Activated CD4-positive, alpha-beta T cell treated with anti-CD3 and anti-CD28 coated beads for 24 hours (primary cell): ENCODE measurements at places on chromosomes 13 and 19.

DNA sequence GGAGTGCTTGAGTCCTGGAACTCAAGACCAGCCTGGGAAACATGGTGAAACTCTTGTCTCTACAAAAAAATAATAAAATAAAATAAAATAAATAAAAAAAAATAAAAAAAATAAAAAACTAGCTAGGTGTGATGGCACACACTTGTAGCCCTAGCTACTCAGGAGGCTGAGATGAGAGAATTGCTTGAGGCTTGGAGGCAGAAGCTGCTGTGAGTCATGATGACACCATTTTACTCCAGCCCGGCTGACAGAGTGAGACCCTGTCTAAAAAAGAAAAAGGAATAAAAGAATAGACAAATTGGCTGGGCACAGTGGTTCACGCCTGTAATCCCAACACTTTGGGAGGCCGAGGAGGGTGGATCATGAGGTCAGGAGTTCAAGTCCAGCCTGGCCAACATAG lies 1168.9 kb downstream of the SLITRK5 start:
- no peak for DNase-seq

- DNase-seq: peak; percentile 92
Observed at GRCh38 chr19:35717665-35718344, at the start of gene KMT2B. KMT2B (plus strand) TSS chr19:35718003; CDS start chr19:35718019, 16 bp downstream.

DNA sequence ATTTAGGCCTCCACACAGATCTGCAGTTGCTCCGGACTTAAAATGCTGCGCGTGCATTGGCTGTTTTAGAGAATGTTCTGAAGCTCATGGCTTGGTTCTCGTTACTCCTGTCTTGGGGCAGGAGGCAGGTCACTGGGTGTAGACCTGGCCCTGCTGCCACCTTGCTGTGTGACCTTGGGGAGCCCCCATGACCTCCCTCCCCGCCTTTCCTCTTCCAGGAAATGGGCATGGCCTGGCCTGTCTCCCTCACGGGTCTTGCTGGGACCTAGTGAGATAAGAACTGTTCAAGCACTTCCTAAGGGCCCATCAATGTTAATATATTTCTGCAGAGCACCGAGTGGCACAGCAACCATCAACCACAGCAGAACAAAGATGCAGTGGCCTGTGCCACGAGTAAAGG lies 49.4 kb downstream of the KLF2 start:
- DNase-seq: no peak

DNA sequence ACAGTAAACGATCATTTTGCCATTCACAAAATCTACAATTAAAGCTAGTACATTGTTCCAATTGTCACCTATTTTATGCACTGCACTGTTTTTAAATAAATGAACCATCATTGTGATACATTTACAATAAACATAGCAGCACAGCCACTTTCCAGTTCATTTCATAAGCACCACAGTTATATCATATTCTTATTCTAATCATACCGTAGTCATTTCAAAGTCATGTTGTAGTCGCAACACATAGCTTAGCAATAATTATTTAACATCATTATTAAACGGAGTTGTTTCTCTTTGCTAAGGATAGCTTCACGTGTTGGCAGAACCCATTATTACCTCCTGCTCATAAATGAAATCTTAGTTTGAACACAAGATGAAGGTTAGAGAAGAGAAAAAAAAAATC lies 2.2 kb upstream of the PCDH9 start:
- DNase-seq: no peak

GRCh38 chr19:46040952-46041500 lies at the start of gene IGFL4:
IGFL4 (minus strand) TSS chr19:46041002; CDS start chr19:46040962, 40 bp downstream.
- DNase-seq: no peak

GRCh38 chr19:17599780-17600179 lies 44.3 kb downstream of the COLGALT1 start:
- no peak for DNase-seq

- DNase-seq: no peak
Observed at GRCh38 chr13:35179920-35180663, 238.0 kb downstream of the NBEA start.

DNA sequence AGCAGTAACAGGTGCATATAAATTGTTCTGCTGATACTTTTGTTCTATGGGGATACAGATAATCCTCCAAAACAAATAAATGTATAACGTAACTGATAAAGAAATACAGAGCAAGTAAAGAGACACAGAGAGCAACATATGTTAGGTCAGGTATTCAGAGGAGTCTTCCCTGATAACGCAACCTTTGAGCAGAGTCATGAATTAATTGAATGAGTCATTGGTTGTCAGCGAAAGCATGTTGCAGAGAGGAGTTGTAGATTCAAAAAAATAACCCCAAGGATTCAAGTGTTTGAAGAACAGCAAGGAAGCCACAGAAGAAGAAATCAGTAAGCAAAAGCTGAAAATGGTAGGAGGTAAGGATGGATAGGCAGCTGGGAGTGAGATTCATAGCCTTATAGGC lies 245.2 kb downstream of the TBC1D4 start:
- no peak for DNase-seq

DNA sequence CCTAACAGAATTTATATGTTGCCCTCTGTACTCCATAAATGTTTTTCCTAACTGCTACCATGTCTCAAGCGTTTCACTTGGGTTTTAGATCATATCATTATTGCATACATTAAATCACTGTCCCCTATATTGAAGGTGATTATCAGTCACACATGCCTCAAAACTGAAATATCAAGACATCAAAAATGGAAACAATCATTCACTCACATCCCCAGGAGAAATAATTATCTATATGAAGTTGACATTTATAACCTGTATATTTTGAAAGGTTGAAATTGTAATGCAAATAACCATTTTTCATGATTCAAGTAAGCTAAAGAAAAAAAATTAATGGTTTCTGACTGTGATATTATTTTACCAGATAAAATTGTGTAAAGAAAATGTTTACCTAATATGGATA lies 1695.0 kb downstream of the SLITRK1 start:
- no peak for DNase-seq

GRCh38 chr19:41299755-41300089 lies 10.2 kb upstream of the CCDC97 start:
- DNase-seq: no peak

DNA sequence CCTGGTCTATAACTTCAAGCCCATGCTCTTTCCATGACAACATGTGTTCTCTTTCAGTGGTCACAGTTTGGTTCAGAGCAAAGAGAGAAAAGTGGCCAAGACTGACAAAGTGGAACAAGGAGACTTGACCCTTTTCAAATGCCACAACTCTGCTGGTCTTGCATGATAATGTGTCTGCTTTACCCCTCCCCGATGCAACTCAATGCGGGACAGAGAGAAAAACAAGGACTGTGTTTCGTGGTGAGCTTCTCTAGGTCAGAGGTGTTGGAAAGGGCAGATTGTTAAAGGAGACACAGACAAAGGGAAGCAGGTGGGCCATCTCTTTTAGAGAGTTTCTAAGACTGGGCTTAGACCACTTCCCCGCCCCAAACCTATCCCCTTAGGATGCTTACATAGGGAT lies 61.6 kb upstream of the SERTM1 start:
- no peak for DNase-seq

DNA sequence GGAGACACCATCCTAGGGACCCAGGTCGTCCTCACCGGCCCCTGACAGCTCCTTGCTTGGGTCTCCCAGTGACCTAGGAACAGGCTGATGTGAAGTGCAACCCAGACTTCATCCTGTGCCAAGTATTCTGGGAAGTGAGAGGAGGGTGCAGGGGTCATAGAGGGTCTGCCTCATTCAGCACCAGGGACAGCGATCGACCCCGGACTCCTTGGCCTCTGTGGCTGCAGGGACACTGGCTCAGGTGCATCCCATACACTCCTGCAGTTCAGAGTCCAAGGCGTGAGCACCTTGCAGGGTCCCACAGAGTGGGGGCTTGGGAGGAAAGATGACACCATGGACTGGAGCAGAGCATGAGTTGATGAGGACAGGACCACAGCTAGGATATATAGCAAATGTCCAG lies 10.0 kb upstream of the OR10H2 start:
- DNase-seq: no peak

DNA sequence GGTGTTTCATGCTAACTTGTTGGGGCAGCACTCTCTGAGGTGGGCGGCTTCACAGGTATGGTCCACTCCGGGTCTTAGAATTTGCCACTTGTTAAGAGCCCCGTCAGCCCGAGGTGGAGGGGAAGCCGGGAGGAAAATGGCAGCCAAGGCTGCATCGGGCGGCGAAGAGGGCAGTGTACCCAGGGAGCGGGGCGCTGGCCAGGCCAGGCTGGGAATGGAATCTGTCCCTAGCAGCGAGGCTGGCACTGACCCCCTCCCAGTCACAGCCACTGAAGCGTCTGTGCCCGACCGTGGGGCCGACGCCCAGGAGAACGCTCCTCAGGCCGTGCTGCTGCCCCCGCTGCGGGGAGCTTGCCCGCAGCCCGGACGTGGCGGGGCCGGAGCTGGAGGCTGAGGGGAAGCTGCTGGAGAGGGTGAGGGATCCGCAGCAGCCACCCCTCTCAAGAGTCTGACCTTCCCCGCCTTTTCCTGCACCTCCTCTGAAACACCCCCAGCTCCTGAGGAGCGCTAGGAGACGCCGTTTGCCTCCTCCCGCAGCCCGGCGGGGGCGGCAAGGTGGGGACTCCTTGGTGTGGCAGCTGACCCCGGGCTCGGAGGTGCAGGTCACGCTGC lies 313.8 kb upstream of the SPRY2 start:
- no peak for DNase-seq

GRCh38 chr13:37413161-37413560 lies 185.4 kb downstream of the POSTN start:
- DNase-seq: no peak

DNA sequence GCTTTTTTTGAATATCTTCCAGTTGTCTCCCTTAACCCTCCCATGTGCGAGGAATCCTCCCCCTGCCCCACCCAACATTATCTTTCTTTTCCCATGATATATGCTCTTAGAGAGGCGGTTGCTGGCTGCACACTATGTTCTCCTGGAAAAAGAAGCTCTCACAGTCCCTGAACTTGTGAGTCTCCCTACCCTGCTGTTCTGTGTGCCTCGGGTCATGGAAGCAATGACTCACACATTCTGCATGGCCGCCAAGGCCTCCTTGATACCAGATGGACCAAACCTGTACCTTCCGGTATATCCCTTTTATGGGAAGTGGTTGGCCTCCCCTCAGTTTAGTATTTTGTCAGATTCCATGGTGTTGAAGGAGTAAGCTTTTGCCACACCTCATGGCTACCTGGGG lies 705.4 kb downstream of the SLITRK6 start:
- DNase-seq: no peak

DNA sequence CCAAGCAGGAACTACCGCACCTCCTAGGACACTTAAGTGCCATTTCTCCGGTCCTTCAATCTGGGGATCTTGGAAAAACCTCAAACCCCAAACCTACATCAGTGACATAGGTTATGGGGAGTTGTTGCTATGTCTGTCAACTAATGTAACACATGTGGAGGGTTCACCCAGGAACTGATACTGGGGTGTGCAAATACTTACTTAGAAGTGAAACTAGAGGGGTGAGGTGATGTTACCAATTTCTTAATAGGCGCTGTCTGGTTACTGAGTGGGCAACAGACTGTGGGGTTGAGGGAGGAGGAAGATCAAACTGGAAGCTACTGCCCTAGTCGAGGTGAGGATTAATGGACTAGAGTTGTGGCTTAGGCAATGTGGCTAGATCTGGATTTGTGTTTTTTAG lies 1.9 kb downstream of the ZNF586 start:
- DNase-seq: no peak

DNA sequence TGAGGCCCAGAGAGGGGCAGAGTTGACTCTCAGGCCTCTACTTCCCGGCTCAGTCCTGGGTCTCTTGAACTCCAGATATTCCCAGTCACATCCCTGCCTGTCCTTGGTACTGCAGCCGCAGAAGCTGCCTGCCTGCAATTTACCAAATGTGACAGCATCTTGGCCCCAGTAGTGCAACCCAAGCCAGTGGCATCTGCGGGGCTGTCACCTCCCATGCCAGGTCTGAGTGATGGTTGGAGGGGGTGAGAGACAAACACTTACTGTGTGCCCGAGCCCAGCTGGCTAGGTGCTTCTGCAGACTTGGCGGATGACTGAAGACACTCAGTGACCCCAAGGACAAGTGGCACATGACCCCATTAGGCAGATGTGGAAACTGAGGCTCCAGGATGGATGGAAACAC lies 18.4 kb downstream of the ZNRF4 start:
- DNase-seq: no peak

DNA sequence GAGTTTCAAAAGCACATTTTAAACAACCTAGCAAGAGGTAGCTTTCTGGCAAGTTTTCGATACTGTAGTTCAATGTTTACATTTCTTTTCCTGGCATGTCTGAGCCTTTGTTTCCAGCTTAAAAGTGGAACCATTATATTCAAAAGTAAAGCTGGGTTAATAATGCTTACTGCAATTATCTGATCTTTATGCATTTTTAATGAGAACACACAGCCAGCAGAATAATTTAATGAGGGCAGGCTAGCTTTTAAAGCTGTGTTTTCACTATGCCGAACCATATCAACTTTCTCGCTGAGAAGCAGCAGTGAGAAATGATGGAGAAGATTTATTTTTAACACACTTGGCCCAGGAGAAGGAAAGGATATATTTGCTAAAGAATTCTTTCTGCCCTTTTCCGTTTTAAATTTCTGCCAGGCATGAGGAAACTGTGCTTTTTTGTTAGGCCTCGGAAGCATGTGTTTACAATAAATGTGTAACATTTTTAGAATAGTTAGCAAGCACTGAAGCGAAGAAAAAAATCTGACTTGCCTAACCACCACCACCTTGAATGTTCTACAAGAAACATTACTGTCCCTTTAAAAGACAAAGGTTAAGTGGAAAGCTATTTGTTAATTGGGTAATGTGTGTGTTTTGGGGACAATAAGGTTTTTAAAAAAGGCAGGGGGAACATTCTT lies 1.0 kb downstream of the MBNL2 start:
- no peak for DNase-seq

GRCh38 chr19:53007200-53007599 lies 6.5 kb upstream of the ERVV-1 start:
- DNase-seq: no peak

DNA sequence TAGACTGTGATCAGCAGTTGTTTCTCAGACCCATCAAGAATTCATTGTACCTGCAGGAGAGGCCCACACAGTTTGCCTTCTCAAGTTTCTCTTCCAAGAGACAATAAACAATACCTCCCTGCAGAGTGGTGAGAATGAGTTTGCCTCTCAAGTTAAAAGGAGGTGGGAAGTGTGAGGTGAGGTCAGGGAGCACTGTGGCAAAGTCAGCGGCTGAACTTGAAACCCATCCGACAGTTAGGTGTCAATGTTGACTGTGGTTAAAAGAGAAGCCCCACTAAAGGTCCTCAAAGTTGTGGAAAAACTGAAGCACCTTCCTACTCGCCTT lies 72.9 kb upstream of the TSC22D1 start:
- DNase-seq: no peak

DNA sequence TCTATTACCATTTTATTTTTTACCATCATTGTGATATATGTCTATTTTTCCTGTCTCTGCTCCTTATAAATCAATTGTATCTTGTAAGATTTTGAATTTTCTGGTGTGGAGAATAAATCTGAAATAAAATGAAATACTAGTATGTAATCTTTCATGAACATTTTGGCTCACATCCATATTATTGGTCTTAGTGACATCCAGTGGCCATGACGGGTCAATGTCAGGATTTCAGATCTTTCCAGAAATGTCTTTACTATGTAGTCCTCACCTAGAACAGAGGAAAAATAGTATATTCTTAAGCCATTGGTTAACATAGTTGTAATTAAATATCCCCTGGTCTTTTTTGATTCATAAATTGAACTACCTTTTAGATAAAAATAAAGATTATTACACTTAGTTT lies 109.8 kb upstream of the GPC6 start:
- DNase-seq: no peak

- DNase-seq: no peak
Observed at GRCh38 chr19:15562861-15563260, 52.2 kb upstream of the CYP4F8 start.
